ENCODE measurements at places on chromosomes 3 and 15. TPM values are rescaled to one million over a fixed set of nuclear protein-coding genes. Genes with fewer than 3 reads are reported as not detected.

Gene CTXN2
- total RNA-seq = 0.07 TPM

Gene ANKRD63
- total RNA-seq = 0.46 TPM

Gene ST8SIA2
- total RNA-seq = 0.70 TPM

Gene ASB14
- total RNA-seq = not detected

Gene GOLGA8S
- total RNA-seq = 0.08 TPM
